ENCODE measurements at places on chromosomes 5 and 9.

DNA sequence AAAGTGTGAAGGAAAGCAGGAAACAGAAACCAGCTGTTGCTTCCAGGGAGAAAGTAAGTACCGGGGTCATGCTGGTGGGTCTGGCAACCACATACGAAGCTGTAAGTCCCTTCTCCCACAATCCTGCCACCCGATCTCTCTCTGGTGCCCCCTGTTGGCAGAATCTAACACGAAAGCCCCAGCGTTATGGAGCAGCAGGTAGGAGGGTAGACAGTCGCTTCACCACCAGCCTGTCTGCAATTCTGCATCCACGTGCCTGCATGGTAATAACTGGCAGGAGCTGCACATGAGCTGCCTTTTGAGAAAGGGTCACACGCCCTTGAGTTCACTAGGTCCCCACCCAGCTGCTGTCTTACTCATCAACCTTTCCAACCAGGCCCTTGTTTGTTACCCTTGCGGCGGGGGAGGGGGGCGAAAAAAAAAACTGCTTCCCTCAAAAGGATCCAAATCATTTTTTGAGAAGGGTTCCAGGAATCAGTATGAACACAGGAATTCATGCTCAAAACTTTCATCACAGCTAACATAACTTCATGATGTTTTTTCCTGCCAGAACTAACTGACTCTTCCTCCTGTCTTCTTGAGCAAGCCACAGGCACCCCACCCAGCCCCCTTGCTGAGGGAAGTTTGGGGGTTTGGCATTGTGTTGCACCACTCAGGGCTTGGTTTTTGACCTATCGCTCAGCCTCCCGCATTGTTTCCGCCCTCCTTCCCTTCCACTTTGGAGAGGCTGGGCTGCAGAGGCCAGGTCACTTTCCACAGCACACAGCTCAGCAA lies 19.6 kb upstream of the TMEM252 start:
- DNase-seq: peak; percentile 56

DNA sequence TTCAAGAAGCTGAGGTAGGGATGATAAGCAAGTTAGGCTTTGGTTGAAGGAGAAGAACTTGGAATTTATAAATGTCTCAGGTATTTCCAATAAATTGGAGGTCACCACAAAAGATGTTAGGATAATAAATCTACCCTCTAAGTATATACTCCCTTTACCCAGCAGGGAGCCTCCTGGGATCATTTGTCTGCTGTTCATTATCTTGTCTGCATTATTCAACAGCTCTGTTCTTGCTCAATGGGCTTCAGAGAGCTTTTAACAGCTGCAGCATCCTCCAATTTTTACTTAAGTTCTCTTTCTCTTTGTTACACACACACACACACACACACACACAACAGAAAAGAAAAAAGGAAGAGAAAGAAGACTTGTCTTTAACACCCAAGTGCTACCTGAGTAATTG lies 51.7 kb upstream of the VPS13A start:
- DNase-seq: no peak

DNA sequence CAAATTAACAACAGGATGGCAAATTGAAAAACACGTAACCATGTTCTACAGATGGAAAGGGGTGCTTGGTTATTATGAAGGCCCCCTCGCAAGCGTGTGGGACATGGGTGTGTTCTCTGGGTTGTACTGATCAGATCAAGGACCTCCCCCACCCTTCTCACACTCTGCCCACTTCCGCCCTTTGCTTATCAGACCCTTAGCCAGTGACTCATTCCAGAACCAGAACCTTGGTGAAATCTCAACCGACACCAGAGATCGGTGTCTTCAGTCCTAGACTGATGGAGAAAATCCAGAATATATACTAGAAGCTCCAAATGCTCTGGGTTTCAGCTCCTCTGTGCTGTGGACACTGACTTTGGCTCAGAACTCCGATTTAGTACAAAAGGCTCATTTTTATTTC lies 64.9 kb downstream of the PTTG1 start:
- peak; percentile 28 for DNase-seq

DNA sequence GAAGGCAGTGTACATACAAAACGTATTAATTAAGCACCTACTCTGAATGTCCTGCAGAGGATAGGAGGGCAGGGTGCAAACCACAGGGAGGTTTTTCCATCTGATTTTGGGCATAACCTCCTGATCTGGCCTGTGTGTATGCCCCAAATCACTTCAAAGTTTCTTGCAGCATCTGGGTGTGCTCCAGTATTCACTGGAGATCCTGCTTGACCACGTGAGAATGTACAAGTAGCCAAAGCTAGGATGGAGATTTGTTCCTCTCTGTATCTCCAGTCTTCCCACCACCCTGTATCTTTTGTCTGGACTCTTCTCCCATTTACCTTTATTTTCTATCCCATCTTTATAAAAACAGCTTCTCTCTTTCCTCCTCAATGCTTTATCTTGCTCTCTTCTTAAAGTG lies 207.7 kb downstream of the FBXL7 start:
- DNase-seq: no peak

GRCh38 chr5:61586096-61587084 lies 254.3 kb downstream of the ZSWIM6 start:
- no peak for DNase-seq

- DNase-seq: no peak
Measured at GRCh38 chr5:171475596-171475995, 56.1 kb downstream of the FGF18 start.

- no peak for DNase-seq
Measured at GRCh38 chr9:101376111-101376848, 8.5 kb downstream of the BAAT start.

GRCh38 chr9:101567725-101568350 lies 26.9 kb downstream of the PPP3R2 start:
- no peak for DNase-seq

- no peak for DNase-seq
Measured at GRCh38 chr9:109975574-109976295, 195.7 kb downstream of the PALM2AKAP2 start.

DNA sequence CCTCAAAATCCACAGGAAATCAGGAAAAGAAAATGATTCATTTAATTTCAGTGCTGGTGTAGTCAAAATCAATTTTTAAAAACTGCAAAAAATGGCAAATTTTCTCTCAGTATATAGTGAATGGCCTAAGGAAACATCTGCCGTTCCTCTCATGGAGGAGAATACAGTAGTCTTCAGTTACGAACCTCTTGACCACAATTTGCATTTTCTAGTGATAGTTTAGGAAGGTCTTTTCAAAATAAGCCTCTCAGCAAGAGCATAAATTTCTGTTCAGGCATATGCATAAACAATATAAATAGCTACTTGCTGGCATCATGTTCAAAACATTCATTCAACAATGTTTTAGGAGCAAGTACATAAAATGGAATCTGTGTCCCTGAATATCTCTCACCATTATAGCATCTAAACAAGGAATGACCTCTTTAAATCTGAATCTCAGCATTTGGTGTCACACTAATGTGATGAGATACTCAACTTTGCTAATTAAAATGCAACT lies 33.5 kb downstream of the HAPLN1 start:
- DNase-seq: no peak

- no peak for DNase-seq
Measured at GRCh38 chr5:171750311-171750788, 35.3 kb upstream of the SMIM23 start.

DNA sequence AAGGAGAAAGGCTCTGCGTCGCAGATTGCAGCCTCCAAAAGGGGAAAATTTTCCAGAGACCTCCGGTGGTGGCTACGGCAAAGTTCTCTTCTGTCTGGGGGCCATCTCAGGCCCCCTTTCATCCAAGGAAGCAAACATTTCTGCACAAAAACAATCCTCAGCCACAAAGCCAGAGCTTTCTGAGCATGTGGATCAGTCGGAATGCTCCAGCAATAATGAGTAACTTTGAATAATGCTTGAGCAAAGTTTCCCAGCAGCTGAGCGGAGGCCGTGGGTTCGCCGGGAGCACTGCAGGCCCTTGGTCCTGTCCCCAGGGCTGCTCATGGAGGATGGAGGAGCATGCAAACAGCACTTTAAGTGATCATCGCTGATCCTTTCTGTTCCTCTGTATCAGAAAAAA lies 60.2 kb upstream of the UNC5A start:
- no peak for DNase-seq

GRCh38 chr5:53403758-53404157 lies 76.7 kb upstream of the FST start:
- no peak for DNase-seq

- DNase-seq: no peak
Measured at GRCh38 chr5:86155796-86156195, 461.9 kb upstream of the COX7C start.

- no peak for DNase-seq
Measured at GRCh38 chr5:141835928-141836670, 42.1 kb downstream of the PCDH1 start.

DNA sequence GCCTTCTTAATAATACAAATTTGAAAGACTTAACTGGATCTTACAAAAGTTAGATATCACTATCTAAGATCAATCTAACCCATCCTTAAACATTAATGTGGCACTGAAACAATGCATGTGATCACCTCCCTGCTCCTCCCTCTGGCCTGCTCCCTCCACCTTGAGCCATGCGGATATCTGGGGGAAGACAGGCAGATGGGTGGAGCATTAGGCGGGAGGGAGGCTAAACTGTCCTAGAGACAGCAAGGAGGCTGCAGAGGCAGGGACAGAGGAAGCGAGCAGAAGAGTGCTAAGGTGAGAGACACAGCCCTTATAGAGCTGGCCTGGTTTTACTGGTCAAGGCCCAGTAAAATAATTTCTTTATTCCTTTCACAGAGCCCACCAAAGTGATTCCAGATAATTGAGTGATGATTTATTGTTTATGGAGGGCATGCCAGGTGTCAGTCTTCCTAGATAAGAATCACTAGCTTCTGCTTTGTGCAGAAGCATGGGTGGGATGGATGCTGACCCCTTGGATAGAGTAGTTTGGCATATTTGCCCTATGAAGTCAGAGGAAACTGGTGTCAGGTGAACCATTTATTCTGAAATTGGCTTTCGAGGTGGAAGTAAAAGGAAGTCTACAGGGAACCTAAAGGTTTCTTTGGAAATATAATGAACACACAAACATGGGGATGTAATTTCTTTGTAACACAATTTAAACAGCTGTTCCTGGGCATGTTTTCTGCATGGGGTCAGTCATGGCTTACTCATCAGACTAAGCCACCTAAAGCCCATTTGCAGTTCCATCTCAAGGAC lies 188.3 kb downstream of the GNAQ start:
- no peak for DNase-seq

- no peak for DNase-seq
Measured at GRCh38 chr5:103428411-103428871, 134.1 kb downstream of the NUDT12 start.

- no peak for DNase-seq
Measured at GRCh38 chr9:85639675-85640186, 102.0 kb downstream of the AGTPBP1 start.

- no peak for DNase-seq
Measured at GRCh38 chr9:97694769-97695168, 2.4 kb downstream of the XPA start.

DNA sequence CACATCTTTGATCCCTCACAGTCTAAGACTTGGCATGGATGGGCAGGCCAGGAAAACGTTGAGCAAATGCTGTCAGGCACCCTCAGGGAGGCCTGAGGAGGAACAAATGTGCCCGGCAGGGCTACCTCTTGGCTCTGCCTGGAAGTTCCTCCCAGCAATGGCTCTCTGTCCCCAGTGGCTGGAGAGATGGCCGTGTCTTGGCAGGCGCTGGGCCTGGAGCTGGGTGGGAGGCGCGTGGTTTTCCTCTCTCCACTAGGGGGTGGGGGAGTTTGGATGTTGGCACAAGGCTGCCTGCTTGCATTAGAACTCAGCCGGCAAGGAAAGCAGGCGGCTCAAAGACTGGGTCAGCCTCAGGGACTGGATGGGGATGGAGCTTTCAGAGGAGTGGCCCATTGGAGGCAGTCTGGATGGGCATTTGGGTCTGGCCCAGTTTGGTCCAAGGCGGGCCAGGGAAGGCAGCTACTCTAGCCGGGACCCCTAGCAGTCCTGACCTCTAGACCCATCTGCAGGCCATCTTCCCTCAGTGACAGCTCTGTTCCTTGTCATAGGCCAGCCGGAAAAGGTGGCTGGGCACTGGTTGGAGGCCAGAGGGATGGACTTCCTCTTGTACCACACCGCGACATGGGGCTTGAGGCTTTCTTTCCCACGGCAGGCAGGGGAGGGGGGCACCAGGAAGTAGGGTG lies 68.2 kb upstream of the STC2 start:
- DNase-seq: no peak

DNA sequence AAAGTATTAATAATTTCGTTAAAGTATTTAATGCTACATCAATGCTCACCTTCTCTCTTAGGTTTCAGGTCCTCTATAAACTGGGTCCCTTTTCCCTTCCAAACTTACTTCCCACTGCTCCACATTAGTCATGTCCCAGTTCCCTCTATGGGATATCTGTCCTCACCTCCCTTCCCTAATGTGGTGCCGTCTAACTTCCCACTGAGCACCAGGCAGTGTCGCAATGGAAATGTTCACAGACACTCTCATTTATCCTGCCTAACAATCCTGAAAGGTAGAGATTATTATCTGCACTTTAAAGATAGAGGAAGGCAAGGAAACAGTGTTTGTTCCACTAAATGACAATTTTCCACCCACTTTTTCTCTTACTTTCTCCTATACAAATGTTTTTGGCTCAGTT lies 329.7 kb downstream of the CWC27 start:
- DNase-seq: no peak

GRCh38 chr9:128249908-128250838 lies 25.6 kb downstream of the GOLGA2 start:
- peak; percentile 96 for DNase-seq

DNA sequence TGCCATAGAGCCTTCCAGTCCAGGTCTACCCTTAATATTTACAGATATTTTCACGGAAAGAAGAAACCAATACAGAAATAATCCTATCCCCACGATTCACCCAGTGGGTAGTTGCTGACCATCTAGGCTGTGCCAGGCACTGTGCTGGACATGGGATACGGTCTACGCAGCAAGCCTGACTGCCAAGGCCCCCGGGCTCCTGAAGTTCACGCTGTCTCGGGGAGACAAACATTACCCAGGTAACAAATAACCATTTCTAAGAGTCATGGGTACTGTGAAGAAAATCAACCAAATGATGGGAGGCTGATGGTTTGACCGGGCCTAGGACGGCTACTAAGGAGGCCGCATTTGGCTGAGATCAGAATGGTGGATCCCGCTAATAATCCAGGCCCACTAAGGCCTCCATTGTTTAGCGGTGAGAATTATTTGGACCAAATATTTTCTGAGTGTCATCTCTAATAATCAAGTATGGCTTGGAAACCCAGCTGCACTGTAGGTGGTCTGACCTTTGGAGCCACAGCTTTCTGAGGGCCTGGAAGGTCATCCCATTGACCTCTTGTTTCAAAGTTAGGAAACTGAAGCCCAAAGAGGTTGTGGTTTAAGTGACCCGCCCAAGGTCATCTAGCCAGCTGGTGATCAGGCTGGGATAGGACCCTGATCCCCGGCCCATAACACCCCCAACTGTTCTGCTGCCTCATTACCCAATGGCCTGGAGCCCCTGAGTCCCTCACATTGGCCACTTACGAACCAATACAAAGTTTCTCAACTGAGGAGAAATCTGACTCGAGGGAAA lies 82.4 kb downstream of the AK8 start:
- no peak for DNase-seq

GRCh38 chr9:18357321-18357720 lies 116.6 kb upstream of the ADAMTSL1 start:
- DNase-seq: no peak
